NAMALWA (cell line): ENCODE measurements at places on chromosomes 11 and 22.

DNA sequence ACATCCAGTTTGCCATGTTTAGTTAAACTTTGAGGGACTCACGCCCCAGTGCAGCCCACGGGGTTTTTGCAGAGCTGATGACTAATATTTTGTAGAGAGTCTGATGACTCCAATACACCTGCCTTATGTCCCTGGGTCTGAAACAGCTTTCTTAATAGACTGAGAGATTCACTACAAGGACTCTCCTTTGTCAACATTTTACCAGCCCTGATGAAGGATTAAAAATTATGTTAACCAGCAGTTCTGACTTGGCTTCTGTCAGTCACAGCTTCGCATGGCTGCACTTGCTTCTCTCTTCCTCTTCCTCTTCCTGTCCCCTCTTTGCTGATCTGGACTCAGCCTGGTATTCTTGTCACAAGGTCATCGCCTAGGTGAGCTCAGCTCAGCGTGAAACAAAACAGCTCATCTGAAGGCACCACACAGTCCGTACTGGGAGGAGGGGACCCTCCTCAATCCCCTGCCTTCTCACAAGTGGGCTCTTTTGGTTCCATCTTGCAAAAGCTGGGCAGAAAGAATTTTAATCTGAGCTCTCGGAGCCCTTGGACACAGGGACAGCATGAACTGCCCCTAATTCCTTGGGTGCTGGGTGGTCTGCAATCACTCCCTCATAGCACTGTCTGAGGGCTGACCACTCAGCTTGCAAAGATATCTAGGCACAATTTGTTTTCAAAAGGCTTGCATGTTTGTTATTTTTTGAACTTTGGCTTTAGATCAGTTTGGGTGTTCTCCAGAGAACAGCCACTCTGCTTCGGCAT, 38.1 kb upstream of the POU2AF1 start:
- peak; percentile 95 for DNase-seq

GRCh38 chr22:40659166-40659565, 20.1 kb upstream of the MCHR1 start:
- no peak for DNase-seq

DNA sequence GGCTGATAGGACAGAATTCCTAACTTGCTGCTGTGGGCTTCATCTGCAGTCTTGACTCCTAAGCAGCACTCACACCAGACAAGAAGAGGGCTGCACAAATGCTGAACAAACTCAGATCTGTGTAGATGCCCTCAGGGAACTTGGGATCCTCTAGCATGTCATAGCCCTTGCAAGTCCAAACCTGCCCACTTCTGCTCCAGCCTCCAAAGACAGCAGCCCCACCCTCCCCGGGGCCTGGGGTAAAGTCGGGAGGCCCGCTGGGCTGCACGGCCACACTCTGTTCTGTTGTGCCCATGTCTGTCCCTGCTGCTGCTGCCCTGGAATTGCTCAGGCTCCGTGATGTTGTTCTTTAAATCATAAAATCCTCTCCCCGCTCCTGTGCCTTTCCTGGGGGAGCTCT, 28.3 kb downstream of the DRD2 start:
- no peak for DNase-seq

DNA sequence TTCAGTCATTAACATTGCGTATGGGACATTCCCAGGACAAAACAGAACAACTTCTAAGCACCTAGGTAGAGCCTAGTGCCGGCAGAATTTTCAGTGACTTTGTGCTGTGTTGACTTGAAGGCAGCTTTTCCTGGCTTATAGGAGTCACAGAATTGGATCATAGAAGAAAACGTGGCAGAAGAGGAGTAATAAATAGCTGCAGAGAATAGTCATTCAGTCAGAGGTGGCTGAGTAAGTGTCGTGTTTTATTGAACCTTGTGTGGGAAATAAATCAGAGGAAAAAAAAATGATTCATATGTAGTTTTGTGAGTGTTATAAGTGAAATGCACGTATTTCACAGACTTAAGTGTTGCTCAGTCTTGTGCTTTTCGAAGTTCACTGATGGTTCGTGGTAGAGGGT, 2.1 kb downstream of the BARX2 start:
- no peak for DNase-seq

DNA sequence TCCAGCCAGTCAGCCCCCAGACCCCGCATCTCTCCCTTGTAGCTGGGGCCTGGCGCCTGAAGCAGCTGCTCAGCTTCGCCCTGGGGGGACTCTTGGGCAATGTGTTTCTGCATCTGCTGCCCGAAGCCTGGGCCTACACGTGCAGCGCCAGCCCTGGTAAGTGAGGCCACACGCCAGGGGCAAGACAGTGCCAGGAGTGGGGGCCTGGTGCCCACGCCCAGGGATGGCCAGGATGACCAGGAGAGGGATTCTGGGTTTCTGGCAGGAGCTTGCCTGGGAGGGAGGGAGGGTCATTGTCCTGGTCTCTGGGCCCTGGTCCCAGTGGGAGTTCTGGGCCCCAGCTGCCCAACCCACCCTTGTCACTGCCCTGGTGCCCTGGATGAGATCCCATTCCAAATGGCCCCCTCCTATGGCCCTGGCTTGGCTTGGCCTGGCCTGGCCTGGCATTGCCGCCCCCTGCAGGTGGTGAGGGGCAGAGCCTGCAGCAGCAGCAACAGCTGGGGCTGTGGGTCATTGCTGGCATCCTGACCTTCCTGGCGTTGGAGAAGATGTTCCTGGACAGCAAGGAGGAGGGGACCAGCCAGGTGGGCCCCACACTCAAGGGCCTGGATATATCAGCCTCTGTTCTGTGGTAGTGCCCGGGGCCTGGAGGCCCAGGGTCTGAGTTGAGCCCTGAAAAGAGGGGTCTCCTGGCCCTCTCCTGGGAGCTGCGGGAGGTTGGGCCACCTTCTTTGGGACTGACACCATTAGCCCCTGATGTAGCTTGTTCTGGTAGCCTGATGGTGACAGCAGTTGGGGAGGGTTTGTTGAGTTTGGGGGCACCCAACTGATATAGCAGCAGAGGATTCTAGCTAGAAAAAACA, 3.7 kb downstream of the SLC39A13 start:
- DNase-seq: peak; percentile 62

DNA sequence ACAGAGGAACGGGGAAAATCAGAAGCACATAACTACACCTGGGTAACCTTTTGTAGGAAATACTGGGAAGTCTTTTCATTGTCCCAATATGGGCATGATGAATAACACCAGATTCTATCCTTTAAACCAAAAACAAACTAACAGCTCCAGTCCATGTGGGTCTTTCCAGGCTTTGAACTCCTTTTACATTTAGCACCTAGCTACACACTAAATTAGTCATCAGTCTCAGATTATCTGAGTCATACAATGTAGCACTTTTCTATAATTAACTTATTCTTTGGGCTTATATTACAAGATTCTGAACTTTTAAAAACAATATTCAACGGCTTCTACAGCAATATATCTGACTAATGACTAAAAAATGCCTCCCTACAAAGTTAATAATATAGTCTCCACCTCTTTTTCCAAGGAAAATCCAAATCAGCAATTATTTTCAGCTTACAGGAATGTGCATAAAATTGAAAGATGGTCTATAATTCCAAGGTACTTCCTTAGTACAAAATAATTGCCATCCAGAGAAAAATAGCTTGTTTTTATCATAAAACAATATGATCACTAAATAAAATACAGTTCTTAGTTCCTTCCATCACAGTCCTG, 26.3 kb downstream of the STK33 start:
- no peak for DNase-seq

DNA sequence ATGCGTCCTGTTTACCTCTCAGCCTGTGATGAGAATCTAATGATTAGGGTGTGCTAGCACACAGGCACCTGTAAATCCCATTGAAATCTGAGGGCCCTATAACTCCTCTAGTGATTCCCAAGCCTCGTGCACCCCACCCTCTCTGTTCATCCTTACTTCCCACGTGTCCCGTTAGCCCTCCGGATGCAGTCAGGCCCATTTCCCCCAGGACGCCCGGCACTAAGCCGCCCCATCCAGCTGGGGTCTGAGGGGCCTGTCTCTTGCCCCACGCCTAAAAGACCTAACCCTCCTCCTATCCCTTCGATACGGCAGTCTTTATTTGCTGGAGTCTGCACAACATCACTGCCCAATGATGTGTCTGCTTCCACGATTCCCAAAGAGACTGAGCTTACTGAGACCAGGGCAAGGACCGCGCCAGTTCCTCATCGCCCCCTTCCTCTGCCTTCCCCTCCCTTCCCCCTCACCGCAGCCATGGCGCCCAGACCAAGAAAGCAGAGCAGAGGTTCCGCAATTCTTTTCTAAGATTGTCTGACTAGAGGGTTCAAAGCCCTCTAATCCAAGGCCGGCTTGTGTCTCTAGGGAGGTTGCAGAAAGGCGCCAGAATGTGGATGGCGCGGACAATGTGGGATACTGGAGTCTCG, 1.1 kb upstream of the FADS2 start:
- no peak for DNase-seq
